ENCODE measurements at places on chromosomes 11 and 22.

GRCh38 chr11:9222654-9223053, 42.5 kb downstream of the DENND5A start:
- no peak for DNase-seq

DNA sequence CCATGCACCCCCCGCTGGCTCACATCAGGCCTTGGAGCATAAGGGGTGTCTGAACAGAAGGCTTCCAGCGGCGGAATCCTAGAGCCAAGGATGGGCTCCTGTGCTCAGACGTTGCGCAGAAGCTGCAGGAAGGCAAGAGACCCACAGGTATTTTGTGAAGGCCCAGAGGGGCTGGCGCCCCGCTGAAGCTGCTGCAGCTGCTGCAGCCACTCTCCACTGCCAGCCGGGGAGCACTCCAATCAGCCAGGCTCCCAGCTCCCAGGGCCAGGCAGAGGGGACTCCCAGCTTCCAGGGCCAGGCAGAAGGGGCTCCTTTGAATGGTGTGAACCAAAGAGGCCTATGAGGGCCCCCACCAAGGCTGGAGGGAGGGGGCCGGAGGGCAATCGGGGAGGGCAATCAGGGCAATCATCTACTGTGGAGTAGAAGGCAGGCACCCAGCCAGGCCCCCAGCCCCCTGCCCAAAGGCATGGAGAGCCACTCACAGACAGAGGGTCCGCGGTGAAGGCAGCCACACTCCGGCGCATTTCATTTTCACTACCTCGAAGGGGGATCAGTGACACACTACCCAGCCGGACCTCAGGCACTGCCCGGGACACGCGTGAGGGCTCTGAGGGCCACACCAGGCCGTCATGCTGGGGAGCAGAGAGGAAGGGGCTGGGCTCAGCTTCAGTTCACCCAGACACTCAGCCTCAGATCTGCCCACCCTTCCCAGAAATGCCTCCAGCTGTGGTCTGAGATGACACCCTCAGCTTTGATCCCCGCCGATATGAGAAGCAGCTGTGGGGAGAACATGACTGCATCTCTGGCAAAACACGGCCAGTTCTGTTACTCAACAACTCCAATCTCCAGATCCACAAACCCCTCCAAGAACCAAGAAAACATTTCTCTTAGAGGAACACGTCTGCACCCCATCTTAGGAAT, 11.6 kb upstream of the PDE2A start:
- DNase-seq: no peak

GRCh38 chr11:45928535-45929215, 6.2 kb downstream of the LARGE2 start:
- no peak for DNase-seq

DNA sequence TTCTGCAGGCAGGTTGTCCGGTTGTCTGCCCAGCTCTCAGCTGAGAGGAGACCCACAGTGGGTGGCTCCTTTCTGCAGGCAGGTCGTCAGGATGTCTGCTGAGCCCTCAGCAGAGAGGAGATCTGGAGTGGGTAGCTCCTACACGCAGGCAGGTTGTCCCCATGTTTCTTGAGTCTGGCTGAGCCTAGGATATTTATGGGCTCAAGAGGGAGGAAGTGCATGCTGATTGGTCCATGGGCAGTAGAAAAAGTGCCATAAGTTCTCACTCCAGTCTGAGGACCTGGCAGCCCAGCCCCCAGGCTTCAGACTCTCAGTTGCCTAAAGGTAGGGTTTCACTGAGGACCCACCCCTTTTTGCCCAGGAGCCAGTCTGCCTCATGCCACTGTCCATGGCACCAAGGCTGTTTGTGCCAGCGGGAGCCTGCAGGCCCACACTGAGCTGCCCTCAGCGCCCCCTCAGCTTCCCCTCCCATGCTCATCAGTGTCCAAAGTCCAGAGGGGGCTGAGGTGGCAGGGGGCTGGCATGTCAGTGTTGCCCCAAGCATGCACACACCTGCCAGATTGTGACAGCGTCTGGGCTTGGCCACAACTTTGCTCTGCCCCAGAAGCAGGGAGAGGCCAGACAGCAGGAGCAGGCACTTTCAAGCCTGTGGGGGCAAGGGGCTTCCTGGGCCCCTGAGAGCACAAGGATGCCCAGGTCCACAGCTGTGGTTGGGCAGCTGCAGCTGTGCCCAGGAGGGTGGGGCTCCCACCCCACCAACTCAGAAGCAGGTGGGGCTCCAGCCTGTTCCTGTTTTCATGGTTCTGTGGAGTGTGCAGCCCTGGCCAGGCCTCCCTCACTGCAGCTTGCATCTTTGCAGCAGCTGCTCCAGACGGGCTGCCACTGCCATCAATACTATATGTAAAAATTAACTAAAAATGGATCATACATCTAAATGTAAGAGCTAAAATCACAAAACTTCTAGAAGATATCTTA, 3.8 kb upstream of the RNF141 start:
- DNase-seq: no peak

- no peak for DNase-seq
These were observed 84.5 kb downstream of the TRAF6 start for GRCh38 chr11:36425561-36426081.

Data from Jurkat, Clone E6-1 (cell line).